ENCODE measurements at places on chromosomes 7 and 10.

- DNase-seq = no peak
Measured at GRCh38 chr10:125023255-125023654, 81.3 kb downstream of the ZRANB1 start.

GRCh38 chr7:104923010-104923421 lies 91.0 kb upstream of the KMT2E start:
- DNase-seq = peak; percentile 91

- no peak for DNase-seq
Measured at GRCh38 chr7:117152213-117153007, 170.4 kb downstream of the WNT2 start.

GRCh38 chr10:63588436-63589167 lies 67.4 kb downstream of the REEP3 start:
- peak; percentile 45 for DNase-seq

- peak; percentile 53 for DNase-seq
Measured at GRCh38 chr10:73744664-73744975, 448 bp downstream of the SEC24C start.

DNA sequence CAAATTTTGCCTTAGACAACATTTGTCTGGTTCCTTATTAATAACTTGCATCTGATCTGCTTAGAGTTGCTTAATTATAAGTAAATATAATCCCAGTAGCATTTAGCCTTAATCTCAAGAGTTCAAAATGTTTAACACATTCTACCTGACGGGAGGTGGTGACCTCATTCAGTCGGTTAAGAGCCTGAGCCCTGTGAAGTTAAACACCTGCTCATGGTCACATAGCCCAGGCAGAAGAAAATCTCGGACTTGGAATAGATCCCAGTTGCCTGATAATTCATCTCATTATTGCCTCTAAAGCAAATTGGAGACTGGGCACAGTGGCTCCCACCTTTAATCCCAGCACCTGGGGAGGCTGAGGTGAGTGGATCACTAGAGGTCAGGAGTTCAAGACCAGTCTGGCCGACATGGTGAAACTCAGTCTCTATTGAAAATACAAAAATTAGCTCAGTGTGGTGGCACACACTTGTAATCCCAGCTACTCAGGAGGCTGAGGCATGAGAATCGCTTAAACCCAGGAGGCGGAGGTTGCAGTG lies 18.6 kb upstream of the ASCC1 start:
- DNase-seq = no peak

GRCh38 chr7:124497176-124497575 lies 268.4 kb downstream of the GPR37 start:
- DNase-seq = no peak

DNA sequence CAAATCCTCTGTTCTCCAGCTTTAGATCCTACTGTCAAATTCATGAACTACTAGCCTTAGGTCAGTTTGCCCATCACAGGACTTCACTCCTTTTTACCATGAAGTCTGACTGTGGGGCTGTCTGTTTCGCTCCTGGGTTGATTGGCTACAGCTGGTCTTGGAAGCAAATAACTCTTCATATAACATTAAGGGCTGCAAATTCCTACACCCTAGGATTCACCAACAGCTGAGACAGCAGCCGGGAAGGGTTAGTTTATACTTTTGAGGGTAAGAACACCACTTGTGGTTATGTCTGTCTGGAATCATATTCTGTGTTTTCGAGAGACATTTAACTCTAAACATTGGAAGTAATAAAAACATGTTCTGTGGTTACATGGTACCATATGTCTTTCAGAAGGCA lies 55.9 kb upstream of the KIAA1217 start:
- no peak for DNase-seq

- no peak for DNase-seq
Measured at GRCh38 chr7:44320794-44321371, 4.5 kb downstream of the CAMK2B start.

- DNase-seq = peak; percentile 87
Measured at GRCh38 chr10:97332591-97333350, 1.8 kb downstream of the FRAT2 start.

DNA sequence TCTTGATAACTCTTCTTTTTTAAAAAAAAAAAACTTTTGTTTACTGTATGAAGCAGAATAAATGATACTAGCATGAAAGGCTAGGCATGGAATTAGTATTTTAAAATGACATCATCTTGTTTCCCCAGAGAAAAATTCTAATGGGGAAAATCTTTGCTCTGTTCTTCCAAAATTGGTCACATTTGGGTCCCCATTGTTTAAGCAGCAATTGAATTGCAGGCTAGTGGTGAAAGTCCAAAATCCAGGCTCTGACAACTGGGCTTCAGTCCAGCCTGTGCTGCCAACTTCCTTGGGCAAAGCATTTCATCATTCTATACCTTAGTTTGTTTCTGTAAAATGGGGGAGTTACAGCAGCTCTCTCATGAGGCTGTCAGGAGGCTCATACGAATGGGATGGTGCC lies 726.4 kb downstream of the KCNMA1 start:
- no peak for DNase-seq

DNA sequence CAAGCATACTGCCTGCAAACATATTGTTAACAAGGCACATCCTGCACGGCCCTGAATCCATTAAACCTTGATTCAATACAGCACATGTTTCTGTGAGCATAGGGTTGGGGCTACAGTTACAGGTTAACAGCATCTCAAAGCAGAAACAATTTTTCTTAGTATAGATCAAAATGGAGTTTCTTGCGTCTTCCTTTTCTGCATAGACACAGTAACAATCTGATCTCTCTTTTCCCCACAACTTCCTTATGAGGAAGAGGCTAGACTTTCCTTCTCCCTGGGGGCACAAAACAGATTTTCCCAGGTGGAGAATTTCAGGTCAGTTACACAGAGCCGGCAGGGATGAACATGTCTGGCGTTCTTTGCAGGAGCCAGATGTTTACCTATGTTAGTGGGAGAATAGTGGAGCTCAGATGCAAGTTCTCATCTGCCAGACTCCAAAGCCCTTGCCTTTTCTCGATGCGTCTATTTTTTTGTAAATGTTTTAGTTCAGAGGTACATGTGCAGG lies 37.5 kb upstream of the PFKFB3 start:
- DNase-seq = no peak

Measured in HCEC 1CT (cell line).